Fibroblast of skin of back (primary cell): ENCODE measurements at places on chromosomes 12 and 14.

- no peak for DNase-seq
Measured at GRCh38 chr14:93456356-93456755, 25.6 kb downstream of the UNC79 start.

- no peak for DNase-seq
Measured at GRCh38 chr12:94676031-94676641, 25.8 kb upstream of the TMCC3 start.

- DNase-seq = no peak
Measured at GRCh38 chr12:118350908-118351559, 21.7 kb downstream of the TAOK3 start.

DNA sequence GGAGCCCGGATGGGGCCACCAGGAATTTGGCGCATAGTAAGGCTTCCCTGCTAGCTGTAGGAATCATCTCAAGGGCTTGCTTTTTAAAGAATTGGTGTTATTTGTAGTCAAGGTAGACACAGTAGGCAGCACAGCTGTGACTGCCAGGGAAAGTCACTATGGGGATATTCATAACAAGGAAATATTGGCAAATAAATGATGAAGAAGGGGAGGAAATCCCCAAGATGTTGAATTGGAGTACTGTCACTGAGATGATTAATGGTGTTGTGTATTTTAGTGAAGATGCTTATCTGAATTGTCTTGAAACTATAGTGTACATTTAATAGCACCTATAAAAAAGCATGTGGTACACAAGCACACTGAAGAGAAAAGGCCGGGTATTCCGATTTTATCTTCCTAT, 118.9 kb downstream of the NPAS3 start:
- DNase-seq = no peak

- no peak for DNase-seq
Measured at GRCh38 chr14:39233680-39234326, at the start of gene MIA2. MIA2 (plus strand) TSS chr14:39233915; CDS start chr14:39234115, 200 bp downstream.

DNA sequence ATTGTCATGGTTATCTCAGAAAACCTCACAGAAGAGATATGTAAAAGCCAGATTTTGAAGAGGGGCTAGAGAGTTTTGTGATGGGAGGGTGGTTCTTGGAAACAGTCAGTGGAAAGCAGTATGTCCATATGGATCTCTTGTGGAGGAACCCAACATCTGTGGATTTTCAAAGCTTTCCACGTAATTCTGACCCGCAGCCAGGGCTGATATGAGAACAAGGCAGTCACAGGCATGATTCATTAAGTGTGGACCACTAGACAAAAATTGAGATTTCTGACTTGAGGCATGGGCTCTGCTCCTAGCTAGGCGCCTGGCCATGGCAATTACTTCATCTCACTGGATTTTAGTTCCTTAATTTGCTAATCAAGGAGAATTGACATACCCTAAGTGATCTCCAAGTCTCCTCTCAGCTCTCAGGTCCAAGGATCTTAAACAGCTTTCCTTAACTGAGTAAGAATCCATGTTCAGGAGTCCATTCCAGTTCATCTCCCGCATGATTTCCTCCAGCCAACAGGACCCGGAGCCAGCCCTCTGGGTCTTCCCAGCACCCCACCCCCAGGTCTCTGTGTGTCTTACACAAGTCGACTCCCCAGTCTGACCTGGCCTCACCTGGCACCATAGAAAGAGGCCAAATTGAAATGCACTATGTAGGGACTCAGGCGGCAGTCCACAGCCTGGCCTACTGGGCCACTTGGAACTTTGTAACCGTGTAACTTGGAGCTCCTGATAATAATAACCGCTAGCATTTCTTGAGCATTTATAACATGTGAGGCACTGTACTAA, 176.3 kb upstream of the PARP11 start:
- no peak for DNase-seq

GRCh38 chr12:57235017-57235727, 5.7 kb downstream of the SHMT2 start:
- DNase-seq = peak; percentile 88

DNA sequence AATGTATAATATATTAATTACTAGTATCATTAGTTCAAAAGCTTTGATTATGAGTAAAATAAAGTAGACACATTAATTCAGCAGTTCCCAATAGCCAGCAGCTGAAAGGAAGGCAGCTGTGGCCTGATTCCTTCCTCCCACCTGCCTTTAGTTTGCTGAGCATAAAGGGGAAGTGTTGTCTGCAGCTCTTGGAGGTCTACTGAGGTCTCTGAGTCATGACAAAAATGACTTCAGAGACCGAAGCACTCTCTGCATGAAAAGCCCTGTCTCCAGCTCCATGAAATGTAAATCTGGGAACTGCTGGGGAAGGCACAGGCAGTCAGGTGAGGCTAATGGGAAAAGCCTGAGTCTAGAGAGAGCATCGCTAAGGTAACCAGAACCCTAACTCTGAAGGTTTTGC, 165.4 kb downstream of the NRXN3 start:
- no peak for DNase-seq

DNA sequence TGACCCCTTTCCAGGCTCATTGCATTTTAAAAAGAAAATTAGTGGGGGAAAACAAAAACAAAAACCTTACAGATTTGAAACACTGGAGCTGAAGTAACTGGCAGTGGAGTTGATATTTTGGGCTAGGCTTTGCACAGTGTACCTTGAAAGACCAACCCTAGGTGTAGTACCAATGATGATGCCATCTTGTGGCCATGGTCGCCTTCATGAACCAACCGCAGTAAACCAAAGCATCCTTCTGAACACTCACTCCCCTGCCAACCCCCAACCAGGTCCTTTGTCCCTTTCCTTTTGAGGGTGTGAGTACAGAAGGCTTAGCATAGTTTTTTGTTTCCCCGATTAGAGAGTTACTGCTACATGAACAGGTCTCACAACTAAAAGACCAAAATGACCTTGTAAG, 5.9 kb downstream of the TOMM20L start:
- no peak for DNase-seq

DNA sequence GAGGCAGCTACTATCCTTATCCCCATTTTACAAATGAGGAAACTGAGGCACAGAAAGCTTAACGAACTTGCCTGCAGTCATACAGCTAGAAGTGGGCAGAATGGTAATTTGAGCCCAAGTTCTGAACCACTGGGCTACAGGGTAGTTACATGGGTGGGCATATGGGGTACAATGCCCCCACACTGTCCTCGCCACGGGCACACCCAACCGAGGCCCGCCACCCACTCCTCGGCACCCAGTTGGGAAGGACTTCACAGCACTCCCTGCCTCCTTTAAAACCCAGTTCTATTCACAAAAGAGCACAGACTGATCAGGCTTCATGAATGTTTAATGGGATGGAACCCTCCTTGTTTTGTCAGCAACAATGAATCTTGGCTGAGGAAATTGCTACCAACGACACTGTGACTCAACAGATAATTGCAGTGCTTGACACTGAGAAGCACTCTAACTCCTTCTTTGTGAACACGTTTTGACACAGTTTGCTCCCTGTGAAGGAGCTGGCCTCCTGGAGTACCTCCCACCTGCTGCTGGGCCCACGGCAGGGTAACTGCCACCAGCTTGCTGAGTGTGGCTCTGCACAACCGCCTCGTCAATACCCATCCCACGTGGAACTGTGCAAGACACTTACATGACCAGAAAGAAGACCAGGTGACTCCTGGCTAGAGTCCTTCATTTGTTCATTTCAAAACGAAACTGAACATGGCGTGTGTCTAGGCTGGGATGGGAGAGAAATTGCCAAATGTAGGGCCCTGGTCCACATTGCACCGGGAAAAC, 63.5 kb downstream of the CLMN start:
- no peak for DNase-seq

DNA sequence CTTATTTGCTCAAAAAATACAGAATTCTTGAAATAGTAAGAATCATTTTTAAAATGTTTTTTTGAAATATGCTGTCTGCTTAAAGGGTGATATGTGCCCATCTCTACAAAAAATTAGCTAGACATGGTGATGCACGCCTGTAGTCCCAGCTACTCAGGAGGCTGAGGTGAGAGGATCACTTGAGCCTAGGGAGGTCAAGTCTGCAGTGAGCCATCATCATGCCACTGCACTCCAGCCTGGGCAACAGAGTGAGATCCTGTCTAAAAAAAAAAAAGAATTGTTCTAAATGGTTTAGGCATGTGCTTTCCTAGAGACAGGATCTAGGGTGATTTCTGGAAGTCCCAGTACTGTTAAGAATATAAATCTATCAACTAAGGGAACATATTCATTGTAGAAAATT, 75.6 kb upstream of the HECTD1 start:
- no peak for DNase-seq

DNA sequence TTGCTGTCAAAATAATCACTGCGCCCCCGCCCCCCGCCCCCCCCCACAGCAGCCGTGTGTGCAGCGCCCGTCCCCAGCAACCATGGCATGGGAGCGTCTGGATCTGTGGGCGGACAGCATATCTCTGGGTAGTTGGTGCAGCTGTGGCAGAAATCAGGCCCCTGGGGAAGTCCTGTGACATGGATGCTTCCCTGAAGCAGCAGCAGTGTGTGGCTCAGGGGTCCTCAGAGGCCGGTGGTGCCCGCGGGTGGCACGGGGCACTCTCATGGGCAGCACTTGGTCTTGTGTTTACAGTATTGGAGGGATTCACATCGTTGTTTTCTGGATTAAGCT, 19.2 kb downstream of the XRCC3 start:
- DNase-seq = no peak

DNA sequence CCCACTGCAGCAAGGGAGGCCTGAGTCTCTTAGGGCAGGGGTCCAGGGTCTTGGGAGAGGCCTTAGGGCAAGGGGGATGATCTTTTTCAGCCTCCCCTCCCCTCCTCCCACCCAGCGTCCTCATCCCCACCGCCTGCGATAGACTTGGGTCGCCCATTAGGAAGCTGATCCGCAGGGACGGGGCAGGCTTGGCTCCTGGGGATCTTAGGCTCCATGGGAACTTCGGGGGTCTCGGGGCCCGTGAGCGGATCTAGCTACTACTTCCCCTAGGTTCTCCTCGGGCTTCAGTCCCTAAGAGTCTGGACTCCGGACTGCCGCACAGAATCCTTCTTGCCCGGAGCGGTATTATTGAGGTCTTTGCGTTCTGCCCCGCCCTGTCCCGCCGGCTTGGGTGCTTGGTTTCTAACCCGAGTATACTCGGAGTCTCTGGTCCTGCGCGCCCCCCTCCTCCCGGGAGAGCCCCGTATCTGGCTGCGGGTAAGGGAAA, 2.2 kb upstream of the PTHLH start:
- no peak for DNase-seq

- no peak for DNase-seq
Measured at GRCh38 chr14:34266344-34266743, 195.7 kb downstream of the SPTSSA start.

DNA sequence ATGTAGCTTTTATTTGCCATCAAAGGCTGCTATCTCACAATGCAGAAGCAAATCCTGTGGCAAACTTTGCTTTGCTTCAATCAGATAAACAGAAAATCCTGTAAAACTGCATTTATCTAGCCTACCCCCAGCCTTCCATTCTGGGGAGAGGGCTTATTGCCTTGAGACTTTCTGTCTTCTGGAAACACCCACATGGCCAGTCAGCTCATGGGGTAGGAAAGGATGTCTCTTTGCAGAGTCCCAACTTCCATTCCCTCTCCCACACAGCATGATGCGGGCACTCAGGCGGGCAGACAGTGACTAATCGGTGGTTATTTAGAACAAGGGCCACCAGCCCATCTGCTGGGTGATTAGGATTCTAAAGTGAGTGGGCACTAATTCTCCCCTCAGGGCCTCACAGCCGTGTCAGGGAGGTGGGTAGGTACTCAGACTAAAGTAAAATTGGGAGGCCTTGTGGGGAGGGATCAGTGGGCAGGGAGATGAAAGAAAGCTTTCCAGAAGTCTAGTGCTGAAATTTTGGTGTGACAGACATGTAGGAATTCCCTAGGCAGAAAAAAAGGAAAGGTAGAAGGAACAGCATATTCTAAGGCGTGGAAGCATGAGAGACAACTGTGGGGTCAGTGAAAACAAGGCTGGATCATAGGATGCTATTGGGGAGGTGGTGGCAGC, 720.5 kb downstream of the VRK1 start:
- no peak for DNase-seq

DNA sequence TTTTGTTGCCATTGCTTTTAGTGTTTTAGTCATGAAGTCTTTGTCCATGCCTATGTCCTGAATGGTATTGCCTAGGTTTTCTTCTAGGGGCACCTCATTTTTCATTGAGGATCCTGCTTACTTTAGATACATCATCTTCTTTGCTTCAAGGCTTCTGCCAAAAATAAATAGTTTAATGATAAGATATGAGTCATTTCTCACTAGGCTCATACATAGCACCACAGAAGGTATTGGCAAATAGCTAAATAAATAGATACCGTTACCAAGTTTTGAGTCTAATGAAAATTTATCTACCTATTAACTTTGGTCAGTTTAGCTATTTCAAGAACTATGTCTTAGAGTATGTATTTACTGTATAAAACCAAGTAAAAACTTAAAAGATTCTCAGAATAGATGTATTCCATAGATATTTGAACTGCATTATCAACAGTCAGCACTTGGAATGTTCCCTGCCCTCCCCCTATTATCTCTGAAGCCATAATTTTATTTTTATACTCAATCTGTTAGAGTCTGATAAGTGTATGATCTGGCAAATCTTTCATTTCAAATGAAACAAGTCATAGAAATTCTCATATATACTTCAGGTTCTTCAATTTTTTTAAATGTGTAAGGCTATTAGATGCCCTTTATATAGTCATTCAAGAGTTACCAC, 310.2 kb downstream of the CCDC91 start:
- peak; percentile 22 for DNase-seq
